ENCODE measurements at places on chromosomes 3 and 15.

- DNase-seq = no peak
Measured at GRCh38 chr3:50862221-50862620, 187.5 kb downstream of the DOCK3 start.

DNA sequence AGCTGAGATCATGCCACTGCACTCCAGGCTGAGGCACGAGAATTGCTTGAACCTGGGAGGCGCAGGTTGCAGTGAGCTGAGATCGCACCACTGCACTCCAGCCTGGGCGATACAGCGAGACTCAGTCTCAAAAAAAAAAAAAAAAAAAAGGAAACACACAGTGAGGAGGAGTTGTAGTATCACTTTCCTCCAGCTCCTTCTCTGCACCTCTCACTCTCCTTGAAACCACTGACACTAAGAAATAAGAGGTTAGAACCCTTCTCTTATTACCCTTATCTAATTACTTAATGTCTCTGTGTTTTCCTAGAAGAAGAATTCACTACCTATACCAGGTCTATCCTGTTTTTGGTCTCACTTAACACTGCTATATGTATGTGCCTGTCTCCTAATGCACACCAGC lies 31.7 kb downstream of the RAB27A start:
- DNase-seq = no peak

- DNase-seq = no peak
Measured at GRCh38 chr3:54212723-54213122, 90.4 kb downstream of the CACNA2D3 start.

- DNase-seq = no peak
Measured at GRCh38 chr3:78827618-78828017, 940.2 kb downstream of the ROBO1 start.

DNA sequence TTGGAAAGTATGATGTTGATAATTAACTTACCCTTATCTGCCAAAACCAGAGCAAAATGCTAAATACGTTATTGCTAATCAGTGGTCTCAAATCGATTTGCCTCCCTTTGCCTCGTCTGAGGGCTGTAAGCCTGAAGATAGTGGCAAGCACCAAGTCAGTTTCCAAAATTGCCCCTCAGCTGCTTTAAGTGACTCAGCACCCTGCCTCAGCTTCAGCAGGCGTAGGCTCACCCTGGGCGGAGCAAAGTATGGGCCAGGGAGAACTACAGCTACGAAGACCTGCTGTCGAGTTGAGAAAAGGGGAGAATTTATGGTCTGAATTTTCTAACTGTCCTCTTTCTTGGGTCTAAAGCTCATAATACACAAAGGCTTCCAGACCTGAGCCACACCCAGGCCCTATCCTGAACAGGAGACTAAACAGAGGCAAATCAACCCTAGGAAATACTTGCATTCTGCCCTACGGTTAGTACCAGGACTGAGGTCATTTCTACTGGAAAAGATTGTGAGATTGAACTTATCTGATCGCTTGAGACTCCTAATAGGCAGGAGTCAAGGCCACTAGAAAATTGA lies 59.7 kb downstream of the DCUN1D1 start:
- no peak for DNase-seq

DNA sequence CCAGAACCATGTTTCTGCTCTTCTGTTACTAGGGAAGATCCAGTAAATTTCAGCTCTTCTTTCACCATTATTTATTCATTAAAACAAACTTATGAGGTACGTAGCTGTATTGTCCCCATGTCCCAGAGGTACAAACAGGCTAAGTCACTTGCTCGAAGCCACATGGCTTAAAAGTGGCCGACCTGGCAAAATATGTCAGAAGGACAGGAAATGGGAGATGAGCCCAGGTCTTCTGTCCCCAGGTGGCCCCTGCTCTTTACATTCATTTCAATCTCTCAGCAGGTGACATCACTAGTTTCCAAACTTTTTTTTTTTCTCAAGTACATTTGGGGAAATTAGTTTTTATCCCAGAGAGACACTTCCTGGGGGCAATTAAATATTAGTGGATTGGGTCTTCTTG lies 34.1 kb upstream of the LPP start:
- no peak for DNase-seq

DNA sequence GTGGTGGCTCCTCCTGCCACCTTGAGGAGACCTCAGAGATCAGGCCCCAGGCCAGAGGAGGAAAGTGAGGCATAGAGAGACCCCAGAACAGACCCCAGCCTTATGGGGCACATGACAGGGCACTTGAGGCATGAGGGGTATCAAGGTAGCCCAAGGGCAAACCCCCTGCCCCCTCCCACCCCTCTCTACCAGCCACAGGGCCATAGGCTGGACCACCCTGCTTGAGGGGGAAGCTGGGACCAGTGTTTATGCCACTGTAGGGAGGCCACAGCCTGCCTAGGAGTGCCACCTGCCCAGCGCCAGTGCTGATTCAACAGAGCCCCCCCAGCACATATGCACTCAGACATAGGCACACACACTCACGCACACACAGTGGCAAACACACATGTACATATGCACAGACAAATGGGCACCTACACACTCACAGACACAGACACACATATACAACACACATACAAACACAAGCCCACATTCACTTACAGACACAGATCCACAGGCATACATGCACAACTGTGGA lies 10.3 kb downstream of the MYL3 start:
- no peak for DNase-seq

DNA sequence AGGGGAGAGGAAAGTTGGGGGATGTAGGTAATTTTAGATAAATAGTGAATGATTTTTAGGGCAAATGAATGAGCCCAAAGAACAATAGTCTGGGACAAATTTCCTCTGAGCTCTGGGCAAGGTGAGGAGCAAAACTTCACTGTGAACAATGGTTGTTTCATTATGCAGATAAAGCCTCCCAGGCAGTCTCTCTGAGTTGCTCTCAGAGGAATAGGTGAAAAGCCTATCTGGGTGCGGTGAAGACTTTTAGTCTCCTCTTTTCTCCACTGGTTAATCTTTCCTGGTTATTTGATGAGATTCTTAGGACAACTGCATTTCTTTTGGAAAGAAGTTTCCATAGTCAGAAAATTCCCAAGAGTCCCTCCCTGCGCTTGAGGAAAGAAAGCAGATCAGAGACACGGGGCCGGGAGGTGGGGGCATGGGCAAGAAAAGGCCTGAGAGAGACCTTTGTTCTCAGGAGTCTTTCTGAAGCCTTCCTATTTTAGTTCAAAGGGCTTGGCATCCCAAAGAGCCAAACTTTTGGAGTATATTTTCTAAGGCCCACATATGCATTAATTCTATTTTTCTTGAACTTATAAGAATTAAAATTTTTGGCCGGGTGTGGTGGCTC lies 353.6 kb upstream of the SLCO3A1 start:
- no peak for DNase-seq

DNA sequence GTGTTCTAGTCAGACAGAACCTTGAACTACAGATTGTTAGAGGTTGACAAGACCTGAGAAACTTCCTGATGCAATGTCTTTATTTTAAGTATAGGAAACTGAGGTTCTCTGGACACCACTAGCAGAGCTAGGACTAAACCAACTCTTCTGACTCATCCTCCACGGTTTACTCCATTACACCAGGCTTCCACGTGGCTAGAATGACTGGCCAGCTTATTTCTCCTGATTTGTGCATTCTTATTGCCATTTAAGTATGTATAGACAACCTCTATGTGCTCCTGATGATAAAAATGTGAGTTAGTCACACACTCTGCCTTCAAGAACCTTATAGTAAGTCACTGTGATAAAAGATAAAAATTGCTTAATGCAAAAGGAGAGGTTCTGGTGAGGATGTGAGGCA lies 182.7 kb downstream of the MEX3B start:
- DNase-seq = no peak

- DNase-seq = no peak
Measured at GRCh38 chr15:96031426-96032110, 298.9 kb upstream of the NR2F2 start.

DNA sequence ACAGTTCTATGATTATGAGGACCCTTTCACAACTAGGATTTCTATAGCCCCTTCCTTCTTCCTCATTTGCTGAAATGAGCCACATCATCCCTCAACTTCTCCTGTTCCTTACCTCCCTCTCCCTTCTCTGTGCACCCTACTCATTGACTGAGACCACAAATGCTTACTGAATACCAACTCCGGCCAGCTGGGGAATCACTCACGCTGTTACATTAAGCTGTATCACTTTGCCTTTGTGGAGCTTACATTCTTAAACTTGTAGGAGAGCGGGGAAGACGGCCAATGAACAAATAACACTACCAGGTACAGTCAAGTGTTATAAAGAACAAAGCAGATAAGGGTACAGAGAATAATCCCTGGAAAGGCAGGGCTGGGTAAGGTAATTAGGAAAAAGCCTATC lies 5.7 kb downstream of the SUCLG2 start:
- no peak for DNase-seq

GRCh38 chr15:92163641-92164040 lies 230.0 kb upstream of the ST8SIA2 start:
- DNase-seq = no peak

DNA sequence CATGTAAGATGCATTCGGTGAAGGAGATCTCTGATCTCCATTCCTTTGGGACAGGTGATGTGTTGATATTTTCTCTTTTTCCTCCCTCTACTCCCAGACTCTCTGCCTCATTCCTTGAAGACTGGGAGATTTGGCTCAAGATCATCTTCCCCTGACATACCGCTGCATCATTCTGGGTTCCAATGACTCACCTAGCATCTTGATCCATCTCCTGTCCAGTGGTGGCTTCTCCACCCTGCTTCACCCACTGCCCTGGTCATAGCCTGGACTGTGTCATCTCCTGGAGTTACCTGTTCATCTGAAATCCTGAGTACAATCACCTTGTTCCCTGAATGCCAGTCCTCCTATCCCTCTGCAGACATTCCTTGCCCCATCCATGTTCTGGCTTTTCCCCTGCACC lies 57.4 kb upstream of the TRAK1 start:
- no peak for DNase-seq

GRCh38 chr3:163779396-163780344 lies 1298.6 kb downstream of the SI start:
- DNase-seq = no peak

DNA sequence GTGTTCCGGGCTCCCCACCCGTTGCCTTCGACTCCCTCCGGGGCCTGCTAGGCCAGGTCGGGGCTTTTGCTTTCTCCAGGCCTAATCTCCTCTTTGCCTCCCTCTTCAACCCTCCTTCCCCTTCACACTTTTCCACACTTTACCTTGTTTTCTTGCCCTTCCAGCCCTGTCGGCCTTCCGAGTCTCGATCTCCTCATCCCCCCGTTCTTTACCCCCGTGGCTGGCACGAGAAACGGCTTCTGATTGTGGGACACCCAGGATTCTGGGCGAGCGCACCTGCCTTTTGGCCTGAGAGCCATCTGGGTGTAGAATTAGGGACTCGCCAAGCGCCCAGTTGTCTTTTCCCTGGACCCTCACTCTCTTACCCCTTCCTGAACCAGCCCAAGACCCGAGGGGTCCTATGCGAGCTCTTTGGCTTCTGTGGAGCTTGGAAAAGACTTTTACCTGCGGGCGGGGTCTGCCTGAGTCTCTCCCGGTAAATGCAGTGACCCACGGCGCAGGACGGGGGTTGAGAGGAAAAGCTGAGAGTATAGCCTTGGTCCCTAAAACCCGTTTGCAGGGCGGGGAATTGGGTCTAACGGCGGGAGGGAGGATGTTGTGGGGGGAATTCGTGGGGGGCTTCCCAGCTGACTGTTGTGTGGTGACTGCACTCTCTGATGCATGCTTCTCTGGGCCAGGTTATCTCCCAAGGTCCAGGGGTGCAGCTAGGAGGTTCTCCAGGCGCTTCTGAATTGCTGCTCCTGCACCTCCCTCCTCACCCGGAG lies 5.5 kb upstream of the ONECUT1 start:
- no peak for DNase-seq
